Stimulated activated CD4-positive, alpha-beta T cell treated with anti-CD3 and anti-CD28 coated beads, Interleukin-12 subunit alpha, Interleukin-12 subunit beta, amount 100 ng/mL, for 4 hours (primary cell): ENCODE measurements at places on chromosomes 4 and X.

- no peak for DNase-seq
Observed at GRCh38 chr4:94722270-94722669, 35.5 kb upstream of the BMPR1B start.

DNA sequence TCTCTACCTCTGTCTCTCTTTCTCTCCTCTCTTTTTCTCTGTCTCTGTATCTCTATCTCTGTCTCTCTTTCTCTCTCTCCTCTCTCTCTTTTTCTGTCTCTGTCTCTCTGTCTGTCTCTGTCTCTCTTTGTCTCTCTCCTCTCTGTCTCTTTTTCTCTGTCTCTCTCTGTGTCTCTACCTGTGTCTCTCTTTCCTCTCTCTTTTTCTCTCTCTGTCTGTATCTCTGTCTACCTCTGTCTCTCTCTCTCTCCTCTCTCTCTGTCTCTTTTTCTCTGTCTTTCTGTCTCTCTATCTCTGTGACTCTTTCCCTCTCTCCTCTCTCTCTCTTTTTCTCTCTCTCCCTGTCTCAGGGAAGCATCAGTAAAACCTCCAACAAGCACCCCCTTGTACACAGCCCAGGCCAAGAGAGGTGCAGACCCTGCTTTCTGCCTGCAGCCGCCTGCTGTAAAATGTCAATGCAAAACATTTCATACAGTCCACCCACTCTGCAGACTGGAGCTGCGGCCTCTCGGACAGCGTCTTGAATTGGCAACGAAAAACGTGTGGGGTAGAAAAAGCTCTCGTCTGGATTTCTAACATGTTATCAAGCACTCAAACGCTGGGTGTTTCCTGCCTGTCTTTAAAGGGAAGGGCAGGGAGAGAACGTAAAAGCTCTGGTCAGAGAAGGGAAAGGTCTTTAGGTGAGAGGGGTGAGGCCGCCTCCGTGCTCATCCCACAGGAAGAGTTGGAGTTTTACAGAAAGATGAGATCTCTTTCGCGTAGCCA, 3.7 kb upstream of the SHOX start:
- no peak for DNase-seq

- no peak for DNase-seq
Observed at GRCh38 chr4:134747108-134747805, 545.7 kb upstream of the PABPC4L start.

DNA sequence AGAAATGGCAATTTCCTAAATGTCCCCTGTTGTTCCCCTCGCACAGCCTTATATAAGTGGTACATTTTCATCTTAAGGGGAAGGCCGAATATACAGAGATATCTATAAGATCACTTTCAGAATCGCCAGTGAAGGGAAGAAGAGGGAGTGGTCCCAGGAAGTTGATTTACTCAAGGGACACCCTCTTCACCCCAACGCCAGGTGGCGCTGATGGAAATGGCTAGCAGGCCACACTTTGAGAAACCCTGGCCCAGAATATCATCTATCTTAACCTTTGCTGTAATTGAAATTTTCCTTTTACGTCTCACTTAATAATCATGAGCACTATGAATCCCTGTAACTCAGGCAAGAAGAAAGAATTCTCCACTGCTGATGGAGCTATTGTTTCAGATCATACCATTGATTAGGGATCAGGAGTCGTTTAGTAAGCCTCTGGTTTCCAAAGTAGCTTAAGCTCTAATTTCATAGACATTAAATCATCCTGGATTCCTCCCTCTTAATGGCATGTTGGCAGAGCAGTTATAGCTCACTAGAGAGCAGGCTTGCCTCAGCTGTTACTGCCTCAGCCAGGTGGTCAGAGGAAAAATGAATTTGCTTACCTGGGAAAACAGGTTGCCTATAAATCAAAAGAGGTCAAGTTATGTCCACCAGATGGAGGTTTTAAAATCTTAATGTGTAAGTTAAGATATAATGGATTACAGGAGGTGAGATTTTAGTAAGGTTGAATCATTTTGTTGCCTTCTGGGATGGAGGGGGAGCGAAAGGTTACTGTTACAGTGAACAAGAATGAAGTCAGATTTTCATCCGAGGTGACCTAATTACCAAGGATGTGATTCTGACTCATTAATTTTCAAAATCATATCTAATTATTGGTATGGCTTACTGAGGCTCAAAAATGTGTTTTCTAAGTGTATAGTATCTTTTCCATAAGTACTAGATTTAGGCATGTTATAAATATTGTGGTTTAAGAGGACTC, 941.2 kb upstream of the TENM3 start:
- DNase-seq: peak; percentile 1

DNA sequence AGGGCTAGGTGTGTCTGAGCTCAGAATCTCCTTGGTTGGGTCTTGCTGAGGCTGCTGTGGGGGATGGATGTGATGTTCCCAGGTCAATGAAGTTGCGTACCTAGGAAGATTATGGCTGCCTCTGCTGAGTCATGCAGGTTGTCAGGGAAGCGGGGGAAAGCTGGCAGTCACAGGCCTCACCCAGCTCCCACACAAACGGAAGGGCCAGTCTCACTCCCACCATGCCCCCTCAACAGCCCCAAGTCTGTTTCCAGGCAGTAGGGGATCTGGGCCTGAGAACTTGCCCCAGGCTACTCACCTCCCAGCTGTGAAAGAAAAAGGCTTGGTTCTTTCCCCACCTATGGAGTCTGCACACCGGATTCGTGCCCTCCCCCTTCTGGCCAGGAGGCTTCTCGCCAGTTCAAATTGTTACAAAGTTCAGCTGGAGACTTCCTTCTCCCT, 72.9 kb downstream of the WDR44 start:
- no peak for DNase-seq

GRCh38 chr4:123790681-123791080, 394.1 kb downstream of the SPRY1 start:
- no peak for DNase-seq

- DNase-seq: no peak
Observed at GRCh38 chr4:44583393-44583792, 68.0 kb downstream of the YIPF7 start.

DNA sequence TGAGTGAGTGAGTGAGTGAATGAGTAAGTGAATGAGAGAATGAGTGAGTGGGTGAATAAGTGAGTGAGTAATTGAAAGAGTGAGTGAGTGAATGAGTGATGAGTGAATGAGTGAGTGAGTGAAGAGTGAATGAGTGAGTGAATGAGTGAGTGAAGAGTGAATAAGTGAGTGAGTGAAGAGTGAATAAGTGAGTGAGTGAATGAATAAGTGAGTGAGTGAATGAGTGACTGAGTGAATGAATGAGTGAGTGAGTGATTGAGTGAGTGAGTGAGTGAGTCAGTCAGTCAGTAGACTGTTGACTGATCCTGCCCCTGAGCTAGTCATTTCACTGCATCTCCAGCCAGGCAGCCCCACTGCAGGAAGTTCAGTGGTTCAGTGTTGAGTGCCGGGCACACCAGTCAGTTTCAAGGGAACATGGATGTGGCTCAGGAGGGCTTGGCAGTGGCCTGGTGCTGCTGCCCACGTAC, 228.4 kb upstream of the PSAPL1 start:
- DNase-seq: no peak
